Hypothalamus (tissue), 51 donors: ENCODE measurements at places on chromosomes 3 and 15.

- no peak for DNase-seq
These were observed 127.5 kb upstream of the TOPAZ1 start for GRCh38 chr3:44114142-44114541.

GRCh38 chr3:56624725-56625124 lies 58.3 kb downstream of the TASOR start:
- no peak for DNase-seq

- DNase-seq, result no peak
These were observed 51.5 kb downstream of the ISG20 start for GRCh38 chr15:88690331-88690730.

GRCh38 chr15:72230197-72231065 lies 559 bp downstream of the PKM start:
- DNase-seq, result peak; percentile 87

- DNase-seq, result no peak
These were observed 41.9 kb downstream of the SMAD6 start for GRCh38 chr15:66743703-66744536.

GRCh38 chr3:31768479-31769125 lies 212.5 kb downstream of the OSBPL10 start:
- peak; percentile 6 for DNase-seq

GRCh38 chr15:99076109-99076508 lies 28.8 kb upstream of the SYNM start:
- DNase-seq, result no peak

DNA sequence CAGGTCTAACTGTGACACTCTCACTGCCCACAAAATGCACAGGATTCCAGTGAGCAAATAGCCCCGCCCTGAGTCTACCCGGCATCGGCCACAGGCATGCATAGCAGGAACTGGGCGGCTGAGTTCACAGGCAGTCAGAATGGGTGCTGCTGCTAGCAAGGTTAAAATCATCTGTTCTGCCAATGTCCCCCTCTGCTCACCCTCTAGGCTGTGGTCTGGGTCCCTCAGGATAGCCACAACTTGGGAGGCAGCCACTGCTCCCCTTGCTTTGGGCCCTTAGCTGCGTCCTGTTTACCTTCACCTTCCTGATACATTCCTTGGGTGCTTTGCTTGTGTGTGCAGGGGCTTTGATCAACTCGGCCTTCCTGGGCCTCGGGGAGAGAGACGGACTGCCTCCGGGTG lies 232.9 kb upstream of the RGMA start:
- DNase-seq, result no peak

- DNase-seq, result no peak
These were observed 529.0 kb upstream of the NECTIN3 start for GRCh38 chr3:110542552-110543150.

DNA sequence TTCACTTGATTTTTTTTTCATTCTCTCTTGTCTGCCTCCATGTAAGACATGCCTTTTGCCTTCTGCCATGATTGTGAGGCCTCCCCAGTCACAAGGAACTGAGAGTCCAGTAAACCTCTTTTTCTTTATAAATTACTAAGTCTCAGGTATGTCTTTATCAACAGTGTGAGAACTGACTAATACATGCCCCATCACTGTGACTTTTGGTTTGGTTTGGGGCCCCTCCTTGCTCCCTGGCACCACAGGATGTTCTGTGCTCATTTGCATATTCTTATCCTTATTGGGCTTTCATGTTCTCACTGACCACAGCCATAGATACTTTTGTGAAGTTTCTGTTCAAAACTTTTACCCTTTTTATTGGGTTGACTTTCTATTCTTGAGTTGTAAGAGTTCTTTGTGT lies 3.8 kb upstream of the PRR20G start:
- DNase-seq, result no peak

GRCh38 chr3:10950476-10951294 lies 41.9 kb upstream of the SLC6A1 start:
- DNase-seq, result peak; percentile 26
